SHP77 (cell line): ENCODE measurements at places on chromosomes 12 and 14.

DNA sequence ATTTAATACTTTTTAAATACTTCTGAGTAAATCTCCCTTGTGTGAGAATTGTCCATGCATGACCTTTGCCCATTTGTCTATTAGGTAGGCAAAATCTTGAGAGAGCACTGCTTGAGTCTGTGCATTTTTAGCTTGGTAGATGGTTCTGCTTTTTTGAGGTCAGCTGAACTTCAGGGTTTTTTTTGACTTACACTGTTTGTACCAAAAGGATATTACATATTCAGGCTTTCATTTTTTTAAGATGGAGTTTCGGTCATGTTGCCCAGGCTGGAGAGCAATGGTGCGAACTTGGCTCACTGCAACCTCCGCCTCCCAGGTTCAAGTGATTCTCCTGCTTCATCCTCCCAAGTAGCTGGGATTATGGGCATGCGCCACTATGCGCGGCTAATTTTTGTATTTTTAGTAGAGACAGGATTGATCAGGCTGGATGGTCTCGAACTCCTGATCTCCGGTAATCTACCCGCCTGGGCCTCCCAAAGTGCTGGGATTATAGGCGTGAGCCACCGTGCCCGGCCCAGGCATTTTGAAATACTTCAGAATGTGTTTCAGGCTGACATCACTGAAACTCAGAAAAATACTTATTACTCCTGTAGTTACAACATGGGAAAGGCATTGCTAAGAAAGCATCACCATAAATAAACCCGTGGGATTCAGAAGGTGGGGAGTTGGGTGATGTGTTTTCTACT, 11.1 kb downstream of the RASSF3 start:
- no peak for DNase-seq

DNA sequence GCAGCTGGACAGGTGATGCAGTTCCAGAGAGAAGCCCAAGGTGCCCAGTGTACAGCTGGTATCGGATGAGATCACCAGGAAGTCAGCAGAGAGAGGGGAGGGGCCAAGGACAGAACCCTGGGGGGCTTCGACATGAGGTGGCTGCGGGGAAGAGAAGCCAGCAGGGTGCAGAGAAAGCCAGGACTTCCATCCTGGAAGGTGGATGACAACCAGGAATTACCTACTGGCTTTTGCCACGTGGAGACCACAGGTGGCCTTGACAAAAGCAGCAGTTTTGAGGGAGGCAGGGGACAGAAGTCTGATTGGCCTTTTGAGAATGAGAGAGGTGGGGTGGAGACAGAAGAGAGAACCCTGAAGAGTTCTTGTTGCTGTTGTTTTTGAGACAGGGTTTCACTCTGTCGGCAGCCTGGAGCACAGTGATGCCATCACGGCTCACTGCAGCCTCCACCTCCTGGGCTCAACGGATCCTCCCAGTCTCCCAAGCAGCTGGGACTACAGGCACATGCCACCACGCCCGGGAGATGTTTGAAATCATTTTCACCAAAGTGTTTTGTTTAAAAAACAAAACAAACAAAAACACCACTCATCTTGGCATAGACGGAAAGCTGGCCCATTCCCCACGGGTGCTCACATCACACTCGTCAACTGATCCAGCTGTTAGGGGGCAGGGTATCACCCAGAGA, 35.2 kb downstream of the CDC42BPB start:
- peak; percentile 40 for DNase-seq

DNA sequence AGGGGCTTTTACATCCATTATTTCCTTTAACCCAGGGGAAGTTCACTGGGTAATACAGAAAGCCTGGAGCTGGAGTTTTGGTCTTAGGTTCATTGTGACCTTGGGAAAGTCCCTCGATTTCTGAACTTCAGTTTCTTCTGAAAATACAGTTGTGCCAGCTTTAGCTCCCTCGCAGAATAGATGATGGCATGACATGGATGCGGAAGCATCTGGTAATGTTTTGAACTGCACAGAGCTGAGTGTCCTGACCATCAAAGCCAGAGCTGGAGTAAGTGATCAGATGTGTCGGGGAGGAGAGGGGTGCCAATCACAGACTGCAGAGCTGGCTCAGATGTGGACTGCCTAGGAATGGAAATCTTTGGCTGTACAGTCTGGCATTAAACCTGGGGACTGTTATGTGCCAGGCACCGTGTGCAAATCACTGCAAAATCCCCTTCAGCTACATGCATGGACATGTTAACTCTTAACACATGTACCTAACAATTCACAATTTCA, 180.9 kb downstream of the ETV6 start:
- DNase-seq = no peak

DNA sequence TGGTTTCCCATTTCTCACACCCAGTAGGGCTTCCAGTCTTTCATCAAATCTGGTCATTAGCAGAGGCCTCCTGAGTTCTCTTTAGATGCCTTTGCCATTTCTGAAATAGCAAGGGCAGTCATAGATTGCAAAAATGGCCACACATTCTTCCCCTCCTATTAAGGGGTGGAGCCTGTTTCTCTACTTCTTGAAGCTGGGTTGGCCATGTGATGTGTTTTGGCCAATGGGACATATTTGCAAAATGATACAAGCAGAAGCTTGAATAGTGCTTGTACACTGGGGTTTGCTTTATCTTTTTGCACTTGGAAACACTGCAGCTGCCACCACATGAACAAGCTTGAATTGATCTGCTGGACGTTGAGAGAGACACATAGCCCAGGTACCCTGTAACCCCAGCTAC, 109.3 kb downstream of the VRK1 start:
- DNase-seq = no peak

DNA sequence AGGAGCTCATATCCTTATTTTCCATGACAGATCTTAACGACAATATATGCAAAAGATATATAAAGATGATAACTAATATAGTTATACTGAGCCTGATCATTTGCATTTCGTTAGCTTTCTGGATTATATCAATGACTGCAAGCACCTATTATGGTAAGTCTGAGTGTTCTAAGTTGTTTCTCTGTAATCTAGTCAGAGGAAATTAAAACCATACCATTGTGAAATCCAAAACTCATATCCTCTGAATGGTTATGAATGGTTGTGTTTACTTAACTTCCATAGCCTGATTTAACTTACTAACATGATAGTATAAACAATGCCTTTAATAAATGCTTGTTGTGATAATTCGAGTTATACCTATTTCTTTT, 760 bp downstream of the TMEM19 start:
- no peak for DNase-seq

GRCh38 chr12:20372326-20373096, 4.2 kb downstream of the PDE3A start:
- DNase-seq = no peak

DNA sequence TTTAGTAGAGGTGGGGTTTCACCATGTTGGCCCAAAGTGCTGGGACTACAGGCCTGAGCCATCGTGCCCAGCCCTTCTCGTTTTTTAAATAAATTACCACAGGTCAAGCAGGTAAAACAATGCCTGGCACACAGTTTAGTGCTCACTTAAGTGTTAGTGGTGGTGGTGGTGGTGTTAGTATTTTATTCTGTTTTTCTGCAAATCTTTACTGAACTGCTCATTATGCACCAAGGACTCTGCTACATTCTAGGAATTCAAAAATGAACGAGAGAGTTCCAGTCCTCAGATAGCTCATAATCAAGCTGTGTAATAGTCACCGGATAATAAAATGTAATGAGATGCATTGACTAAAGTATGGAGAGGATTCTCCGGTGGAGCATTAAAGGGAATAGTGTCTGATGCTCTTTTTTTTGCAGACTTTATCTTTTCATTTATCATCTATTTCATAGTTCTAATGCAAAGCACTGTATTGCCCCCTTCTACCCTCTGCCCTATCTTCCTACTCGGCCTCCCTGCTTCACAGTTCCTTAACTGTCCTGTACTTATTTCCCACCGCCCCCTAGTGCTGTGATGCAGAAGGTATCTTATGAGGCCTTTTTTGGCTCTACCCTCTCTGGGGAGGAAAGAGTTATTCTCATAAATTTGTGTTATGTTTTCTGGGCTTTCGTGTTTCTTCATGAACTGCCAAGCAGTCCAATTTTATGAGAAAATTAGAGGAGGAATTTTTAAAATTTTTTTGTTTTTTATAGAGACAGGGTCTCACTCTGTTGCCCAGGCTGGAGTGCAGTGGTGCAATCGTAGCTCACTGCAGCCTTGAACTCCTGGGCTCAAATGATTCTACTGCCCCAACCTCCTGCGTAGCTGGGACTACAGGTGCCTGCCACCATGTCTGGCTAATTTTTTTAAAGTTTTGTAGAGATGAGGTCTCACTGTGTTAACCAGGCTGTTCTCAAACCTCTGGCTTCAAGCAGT, 1.0 kb downstream of the ITFG2 start:
- DNase-seq = peak; percentile 21

- DNase-seq = no peak
These were observed 28.0 kb upstream of the NAA30 start for GRCh38 chr14:57362361-57362760.

DNA sequence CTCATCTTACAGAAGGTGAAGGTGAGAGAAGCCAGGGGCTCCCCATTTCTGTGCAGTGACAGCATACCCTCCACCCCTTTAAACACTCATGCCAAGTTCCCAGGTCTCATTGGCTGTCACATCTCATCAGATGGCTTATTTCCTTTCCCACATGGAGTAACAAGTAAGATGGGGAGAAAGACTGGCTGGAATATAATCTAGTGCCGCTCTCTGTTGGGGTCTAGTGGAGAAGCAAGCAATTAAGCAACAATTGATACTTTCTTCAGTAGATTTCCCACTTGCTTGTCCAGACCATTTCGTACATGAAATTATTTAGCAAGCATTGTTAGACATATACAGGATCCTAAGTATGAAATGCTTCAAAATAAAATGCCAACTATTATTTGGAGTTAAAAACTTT, 92.2 kb downstream of the SLC5A8 start:
- DNase-seq = no peak

- no peak for DNase-seq
These were observed 8.5 kb upstream of the VASH1 start for GRCh38 chr14:76752744-76753143.

- DNase-seq = no peak
These were observed 7.7 kb downstream of the WSB2 start for GRCh38 chr12:118053071-118053985.

- no peak for DNase-seq
These were observed 220.1 kb downstream of the SLC15A4 start for GRCh38 chr12:128603573-128604115.

GRCh38 chr12:121214166-121214777, 4.3 kb downstream of the P2RX4 start:
- DNase-seq = no peak

DNA sequence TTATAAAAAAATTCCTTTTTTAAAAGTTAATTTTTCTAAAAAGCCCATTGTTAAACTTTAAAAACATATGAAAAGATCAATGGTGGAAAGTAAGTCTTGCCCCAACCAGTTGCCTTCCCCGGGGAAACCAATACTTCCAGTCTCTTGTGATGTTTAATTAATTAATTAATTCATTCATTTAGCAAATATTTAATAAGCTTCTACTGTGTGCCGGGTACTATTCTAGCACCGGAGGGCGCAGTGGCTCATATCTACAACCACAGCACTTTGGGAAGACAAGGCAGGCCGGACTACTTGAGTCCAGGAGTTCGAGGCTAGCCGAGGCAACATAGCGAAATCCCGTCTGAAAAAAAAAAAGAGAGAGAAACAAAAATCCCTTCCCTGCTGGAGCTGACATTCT, 87.4 kb downstream of the HECTD4 start:
- no peak for DNase-seq

- DNase-seq = peak; percentile 76
These were observed 4.4 kb downstream of the TXNRD1 start for GRCh38 chr12:104219908-104220404.

DNA sequence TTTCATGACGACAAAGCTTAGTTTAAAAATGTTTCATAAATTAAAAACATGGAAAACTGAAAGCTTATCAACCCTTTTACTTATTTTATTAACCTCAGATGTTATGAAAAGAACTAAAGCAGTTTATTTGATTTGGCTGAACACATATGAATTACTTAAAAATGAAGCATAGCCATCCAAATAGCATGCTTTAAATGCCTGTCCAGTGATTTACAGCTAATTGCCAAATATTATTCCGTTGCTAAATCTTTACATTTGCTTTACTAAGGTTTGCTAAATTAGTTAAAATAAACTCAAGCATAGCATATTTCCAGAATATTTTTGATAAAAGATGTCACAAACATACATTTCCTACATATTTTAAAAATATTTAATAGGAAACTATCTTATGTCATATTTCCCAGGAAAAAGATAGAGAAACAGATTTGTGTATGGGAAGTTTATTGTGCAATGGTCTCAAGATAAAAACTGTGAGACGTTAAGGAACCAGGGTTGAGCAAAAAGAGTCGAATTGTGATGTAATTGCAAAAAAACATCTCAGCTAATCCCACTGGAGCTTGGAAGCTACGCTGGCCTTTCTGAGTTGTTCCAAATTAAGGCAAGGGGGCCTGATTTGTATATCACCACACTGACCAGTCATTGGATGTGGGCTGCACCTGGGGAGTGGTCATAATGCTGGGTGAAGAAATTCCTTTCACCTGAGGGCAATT, 25.8 kb downstream of the GPR135 start:
- no peak for DNase-seq

DNA sequence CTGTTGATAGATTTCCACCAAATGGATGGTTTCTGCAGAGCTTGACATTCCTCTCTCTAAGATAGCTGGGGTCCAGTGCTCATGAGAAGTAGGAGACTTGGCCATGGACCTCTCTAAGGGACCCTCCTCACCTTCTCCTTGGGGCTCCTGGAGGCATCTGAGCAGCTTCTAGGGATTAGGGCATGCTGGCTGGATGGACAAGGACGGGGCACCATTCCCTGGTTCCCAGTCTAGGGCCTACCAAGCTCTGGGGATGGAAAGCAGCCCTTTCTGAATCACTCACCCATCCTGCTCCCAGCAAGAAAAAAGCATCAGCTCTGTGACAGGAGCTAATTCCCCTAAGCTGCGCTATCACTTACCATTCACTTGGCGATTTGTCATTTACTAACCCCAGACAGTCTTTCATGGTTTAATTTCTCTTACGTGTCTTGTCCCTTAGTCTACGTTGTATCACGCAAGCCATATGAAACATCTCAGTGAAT, 39.5 kb downstream of the VWF start:
- DNase-seq = no peak

- DNase-seq = no peak
These were observed 93.7 kb downstream of the B4GALNT3 start for GRCh38 chr12:553216-554000.

DNA sequence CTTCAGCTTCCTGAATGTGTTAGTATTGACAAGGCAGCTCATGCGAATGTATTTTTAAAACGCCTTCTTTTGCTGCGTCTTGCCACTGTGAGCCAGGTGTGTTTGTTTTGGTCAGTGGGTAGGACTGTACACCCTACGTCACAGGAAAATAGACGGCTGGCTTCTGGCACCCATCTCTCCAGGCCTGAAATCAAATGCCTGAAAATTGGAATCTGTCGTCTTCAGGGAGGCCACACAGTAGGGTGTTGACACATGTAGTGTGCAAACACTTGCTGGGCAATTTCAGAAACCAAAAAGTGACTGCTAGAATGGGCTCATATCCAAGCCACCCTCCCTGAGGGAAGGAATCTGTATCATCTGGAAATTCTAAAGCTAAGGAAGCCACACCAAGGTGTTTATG, 209.3 kb downstream of the TTC8 start:
- peak; percentile 77 for DNase-seq

DNA sequence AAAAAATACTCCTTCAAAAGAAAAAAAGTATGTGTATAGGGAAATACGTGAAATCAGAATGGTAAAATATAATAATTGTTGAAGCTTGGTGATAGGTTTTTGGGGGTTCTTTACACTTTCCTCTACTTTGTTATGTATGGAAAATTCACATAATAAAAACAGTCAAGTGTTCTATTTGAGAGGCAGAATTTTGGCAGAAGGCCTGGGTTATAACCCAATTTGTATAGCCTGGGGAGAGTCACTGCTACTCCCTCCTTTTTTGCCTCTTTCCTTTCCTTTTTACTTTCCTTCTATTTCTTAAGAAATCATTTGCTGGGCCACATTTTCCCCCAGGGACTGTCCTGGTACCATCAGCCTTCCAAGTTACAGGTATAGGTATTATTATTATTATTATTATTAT, 105.7 kb downstream of the CRADD start:
- DNase-seq = no peak
